Glomerular endothelial cell (primary cell): ENCODE measurements at places on chromosomes 1 and 21.

DNA sequence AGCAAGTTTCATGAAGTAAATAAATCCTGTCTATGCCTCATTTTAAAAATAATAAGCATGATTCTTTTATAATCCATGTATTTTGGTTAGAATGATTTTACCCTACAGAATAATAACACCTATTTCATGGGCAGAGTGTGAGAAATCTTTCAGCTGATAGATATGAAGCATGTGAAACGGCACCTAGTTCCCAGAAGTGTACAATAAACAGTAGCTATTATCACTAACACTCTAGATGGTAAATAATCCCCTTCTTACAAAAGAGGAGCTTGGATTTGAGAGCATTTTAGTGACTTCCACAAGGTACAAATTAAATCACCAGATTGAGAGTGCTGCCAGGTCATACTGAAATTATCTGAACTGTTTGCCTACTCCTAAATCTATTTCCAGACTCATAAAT lies 95.3 kb upstream of the NRIP1 start:
- no peak for DNase-seq

DNA sequence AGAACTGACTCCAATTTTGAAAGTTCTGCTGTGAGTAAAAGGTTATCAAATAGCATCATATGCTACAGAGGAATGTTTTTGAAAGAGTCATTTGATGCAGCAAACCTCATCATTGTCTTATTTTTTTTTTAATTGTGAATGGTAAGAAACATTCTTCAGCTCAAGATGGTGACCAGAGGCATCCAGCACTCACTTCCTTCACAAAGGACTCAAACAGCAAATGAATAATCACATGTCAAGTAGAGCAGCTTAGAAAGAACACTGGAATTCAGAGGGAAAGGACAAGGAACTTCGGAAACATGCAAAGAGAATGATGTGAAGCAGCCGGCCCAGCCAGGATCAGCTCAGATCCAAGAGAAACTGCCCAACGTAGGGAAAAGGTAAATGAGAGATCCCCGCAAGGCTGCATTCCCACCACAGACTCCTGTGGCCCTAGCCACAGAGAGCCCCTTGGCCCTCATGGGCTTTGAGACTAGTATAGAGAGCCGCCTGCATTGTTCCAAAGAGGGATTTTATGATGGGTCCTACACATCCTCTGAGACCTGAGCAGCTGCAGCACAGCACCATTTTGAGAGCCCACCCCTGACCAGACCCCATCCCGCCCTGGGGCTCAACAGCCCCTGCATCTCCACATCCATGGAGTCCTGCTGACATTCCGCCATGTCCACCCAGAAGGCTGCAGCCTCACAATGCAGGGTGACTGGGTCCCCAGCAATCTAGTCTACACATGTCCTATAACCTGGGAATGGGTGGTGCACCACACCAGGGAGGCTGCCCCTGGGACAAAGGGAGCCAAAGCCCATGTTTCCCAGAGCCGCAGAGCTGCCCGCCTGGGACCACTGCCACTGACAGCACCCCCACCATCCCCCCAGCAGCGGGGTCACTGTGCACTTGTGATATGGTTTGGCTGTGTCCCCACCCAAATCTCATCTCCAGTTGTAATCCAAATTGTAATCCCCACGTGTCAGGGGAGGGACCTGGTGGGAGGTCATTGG lies 21.2 kb upstream of the UTS2 start:
- no peak for DNase-seq

DNA sequence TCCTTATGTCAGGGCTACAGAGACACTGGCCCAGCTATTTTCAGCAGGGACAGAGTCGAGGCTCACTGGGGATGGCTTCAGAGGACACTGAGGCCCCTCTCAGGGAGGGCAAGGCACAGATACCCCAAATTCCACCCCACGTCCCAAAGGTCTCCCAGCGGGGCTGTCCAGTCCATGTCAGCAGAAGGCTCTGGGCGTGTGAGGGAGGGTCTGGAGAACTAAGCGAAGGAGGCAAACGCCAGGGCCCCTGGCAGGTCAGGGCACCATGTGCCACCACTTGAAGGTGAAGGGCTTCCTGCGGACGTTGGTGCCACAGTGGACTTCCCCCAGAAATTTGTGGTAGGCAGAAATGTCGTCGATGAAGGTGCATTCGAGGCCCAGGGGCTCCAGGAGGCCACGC lies 15.0 kb upstream of the SDHB start:
- no peak for DNase-seq

GRCh38 chr1:59509341-59509875 lies 212.5 kb downstream of the FGGY start:
- DNase-seq = no peak

DNA sequence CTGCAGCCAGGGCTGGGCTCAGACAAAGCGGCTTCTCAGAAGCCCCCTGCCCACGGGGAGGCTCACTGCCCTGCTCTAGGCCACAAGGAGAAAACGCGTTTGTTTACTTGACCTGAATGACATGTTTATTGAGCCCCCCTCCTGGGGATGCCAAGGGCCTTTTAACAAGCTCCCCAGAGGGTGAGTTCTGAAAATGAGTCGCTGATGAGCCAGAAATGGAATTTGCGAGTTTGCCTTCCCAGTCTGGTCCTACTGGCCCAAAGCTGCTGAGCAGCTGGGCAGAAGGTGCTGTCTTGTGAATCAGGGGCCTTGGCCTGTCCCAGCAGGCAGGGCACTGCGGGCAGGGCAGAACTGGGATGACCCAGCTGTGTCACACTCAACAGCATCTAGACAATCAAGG lies 120.6 kb downstream of the SYF2 start:
- DNase-seq = no peak

- DNase-seq = no peak
These were observed 25.9 kb upstream of the PLA2G2C start for GRCh38 chr1:20212085-20212684.

DNA sequence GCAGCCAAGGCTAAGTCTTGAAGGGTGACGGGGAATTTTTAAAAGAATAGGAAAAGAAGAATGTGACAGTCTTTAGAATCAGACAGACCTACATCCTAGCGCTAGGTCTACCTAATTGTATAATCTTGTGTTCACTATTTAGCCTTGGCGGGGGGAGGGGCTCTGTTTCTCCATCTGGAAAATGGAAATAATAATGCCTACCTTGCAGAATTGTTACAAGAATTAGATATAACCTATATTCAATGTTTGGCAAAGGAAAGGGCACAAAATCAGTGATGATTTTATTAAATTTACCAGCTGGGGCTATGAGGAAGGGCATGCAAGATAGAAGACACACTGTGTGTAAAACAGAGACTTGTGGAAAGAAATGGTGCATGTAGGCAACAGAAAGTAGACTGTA lies 154.8 kb downstream of the ZBTB18 start:
- no peak for DNase-seq

GRCh38 chr21:35203093-35203977 lies 154.2 kb upstream of the RUNX1 start:
- DNase-seq = no peak

GRCh38 chr1:52360595-52360968 lies 5.4 kb downstream of the CC2D1B start:
- no peak for DNase-seq

GRCh38 chr1:181919542-181919941 lies 142.0 kb downstream of the ZNF648 start:
- DNase-seq = no peak

GRCh38 chr1:63782982-63783381 lies 9.2 kb downstream of the ROR1 start:
- DNase-seq = no peak

- DNase-seq = no peak
These were observed 47.6 kb upstream of the PPP2R5A start for GRCh38 chr1:212237651-212238050.

DNA sequence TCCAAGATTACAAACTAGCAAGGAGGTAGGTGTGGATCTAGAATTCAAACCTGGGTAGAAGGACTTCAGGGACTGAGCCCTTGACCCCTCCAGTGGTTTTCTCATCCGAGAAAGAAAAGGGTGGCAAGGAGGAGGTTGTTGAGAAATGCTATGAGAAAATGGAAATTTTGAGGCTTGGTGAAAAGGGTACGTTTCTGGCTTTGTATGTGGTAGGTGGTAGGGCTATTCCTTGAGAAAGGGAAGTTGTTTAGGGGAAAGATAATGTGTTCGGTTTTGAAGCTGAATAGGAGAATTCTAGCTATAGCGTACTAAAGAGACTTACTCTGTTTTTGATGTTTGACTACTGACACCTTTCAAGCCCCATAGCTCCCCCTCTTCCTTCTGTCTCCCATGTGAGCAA lies 133.8 kb downstream of the CNIH3 start:
- no peak for DNase-seq

DNA sequence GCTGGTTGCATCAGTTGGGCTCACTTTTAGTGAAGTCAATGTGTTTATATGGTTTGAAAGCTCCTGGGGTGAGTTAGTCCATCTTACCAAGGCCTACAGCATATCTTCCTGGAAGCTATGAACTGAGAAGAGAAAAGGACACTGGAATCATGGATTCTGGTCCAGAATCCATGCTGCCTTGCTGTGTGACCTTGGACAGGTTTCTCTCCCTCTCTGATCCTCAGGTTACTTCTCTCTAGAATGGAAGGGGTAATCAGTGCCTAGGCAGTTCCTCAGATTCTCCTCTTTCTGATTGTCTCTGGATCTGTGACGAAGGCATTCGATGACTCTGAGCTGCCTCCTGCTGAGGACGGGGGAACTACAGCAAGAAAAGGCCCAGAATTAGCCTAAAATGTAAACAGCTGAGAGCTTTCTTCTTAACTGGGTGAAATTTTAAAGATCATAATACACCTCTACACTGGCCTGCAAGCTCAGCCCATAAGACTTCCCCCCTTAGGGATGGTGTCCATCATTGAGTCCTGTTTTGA lies 425.0 kb upstream of the VAMP3 start:
- no peak for DNase-seq

DNA sequence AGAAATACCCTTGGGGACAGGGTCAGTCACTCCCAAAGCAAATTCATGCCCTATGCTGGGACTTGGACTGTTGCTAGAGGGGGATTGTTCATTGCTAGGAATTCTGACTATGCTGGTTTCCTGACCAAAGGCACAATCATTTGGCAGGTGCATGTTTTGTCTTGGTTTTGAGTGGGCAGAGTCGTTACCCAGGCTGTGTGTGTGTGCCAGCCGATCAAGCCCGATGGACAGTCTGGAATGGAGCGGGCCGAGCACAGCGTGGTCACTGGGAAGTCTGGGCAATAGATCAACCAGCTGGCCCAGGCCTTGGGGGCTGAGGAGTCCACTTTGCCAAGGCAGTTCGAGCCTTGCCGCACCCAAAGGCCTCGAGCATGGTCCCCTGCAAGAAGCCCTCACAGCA lies 60.9 kb downstream of the HTR6 start:
- no peak for DNase-seq

DNA sequence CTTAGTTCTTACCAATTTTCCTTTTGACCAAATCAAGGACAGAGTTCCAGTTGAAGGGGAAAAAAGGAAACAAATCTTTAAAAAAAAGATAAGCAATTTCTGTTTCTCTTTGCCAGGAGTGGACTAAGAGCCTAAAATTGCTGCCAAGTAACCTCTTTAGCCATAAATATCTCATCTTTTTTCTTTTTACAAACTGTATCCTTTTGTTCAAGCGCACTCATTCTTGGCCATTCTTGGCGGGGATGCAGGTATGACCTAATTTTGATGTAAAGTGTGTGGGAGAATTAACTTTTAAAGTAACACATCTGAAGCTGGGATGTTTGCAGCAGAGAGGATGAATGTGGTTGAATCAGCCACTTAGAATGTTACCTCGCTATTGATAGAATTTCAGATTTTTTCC lies 13.4 kb upstream of the KIF1B start:
- DNase-seq = no peak

GRCh38 chr1:160058087-160058486 lies 11.9 kb downstream of the KCNJ10 start:
- DNase-seq = no peak

- peak; percentile 7 for DNase-seq
These were observed 3.3 kb downstream of the NCMAP start for GRCh38 chr1:24558902-24559791.

GRCh38 chr1:160137216-160137862 lies 14.1 kb upstream of the ATP1A4 start:
- DNase-seq = no peak

GRCh38 chr1:98075626-98076025 lies 154.8 kb upstream of the DPYD start:
- no peak for DNase-seq

DNA sequence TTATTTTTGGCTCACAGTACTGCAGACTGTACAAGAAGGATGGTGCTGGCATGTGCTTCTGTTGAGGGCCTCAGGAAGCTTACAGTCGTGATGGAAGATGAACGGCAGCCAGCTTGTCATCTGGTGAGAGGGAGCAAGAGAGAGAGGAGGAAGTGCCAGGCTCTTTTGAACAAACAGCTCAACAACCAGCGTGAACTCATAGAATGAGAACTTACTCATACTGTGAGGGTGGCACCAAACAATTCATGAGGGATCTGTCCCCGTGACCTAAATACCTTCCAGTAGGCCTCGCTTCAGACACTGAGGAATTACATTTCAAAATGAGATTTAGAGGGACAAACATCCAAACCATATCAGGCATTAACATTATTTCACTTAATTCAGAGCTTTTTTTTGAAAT lies 84.7 kb downstream of the PKN2 start:
- DNase-seq = no peak

- no peak for DNase-seq
These were observed 36.0 kb downstream of the MYOM3 start for GRCh38 chr1:24075946-24076345.

DNA sequence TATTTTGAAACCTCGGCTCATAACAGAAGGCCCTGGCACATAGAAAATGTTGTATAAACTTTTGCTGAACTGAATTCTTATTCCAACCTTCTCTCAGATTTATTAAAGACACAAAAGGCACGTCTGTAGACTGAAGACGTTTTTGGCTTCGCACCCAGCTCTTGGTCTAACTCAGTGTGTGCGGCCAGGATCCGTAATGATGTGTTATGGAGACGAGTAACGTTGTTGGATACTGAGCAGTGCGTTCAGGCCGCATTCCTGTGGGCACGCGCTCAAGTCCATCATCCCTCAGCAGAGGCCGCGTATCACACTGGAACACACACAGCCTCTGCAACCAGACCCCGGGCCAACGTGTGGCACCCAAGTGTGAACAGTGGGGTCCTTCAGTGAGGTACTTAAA lies 154.8 kb upstream of the RAB4A start:
- DNase-seq = no peak

DNA sequence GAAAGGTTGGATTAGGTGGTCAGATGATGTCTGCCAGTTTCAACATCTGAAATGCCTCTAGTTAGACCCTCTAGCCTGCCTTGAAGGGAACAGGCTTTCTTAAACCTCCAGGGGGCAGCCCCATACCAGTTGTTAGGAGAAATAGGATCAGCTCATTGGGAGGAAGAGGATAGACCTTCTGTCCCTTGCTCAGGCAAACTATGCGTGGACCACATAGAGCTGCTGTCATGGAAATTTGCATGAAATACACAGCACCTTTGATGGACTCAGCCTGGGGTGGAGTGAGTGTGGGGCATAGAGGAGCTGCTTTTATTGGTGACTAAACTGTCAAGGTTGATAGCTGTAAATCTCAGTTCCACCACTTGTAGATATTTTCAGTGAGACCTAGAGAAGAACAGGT lies 38.4 kb upstream of the SPAG17 start:
- DNase-seq = no peak

DNA sequence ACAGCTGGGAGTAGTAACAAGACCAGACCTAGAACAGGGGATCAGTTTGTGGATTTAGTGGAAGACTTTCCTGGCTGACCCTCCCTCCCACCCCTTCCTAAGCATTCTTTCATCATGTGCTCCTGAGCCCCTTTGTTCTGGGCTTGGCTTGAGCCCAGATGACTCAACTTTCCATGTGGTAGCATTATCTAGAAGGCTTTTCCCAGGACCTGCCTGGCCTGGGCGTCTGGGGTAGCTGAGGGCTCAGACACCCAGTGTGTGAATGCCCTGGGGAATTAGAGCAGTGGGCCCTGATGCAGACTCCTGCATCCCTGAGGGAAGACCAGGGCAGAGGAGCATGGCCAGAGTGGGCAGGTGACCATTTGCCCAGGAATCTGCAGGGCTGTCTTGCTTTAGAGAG lies 44.1 kb upstream of the TSPAN2 start:
- DNase-seq = no peak
